NCI-H446 treated with DMSO at 0.1 percent for 48 hours (cell line): ENCODE measurements at places on chromosomes 12 and 14.

DNA sequence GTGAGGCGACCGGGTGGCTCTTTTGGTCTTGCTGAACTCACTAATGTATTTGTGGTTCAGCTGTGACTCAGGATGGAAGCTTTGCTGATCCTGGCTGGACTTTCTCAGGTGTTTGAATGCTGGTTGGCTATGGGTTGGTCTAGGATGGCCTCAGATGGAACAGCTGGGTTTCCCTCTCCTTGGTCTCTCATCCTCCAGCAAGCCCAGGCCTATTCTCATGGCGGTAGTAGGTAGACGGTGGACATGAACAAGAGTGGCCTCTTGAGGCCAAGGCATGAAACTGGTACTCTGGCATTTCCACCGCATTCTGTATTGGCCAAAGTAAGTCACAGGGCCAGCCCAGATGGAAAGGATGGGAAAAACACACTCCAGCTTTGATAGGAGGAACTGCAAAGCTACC is 11.8 kb upstream of the POLR3B start:
- peak; percentile 25 for DNase-seq

DNA sequence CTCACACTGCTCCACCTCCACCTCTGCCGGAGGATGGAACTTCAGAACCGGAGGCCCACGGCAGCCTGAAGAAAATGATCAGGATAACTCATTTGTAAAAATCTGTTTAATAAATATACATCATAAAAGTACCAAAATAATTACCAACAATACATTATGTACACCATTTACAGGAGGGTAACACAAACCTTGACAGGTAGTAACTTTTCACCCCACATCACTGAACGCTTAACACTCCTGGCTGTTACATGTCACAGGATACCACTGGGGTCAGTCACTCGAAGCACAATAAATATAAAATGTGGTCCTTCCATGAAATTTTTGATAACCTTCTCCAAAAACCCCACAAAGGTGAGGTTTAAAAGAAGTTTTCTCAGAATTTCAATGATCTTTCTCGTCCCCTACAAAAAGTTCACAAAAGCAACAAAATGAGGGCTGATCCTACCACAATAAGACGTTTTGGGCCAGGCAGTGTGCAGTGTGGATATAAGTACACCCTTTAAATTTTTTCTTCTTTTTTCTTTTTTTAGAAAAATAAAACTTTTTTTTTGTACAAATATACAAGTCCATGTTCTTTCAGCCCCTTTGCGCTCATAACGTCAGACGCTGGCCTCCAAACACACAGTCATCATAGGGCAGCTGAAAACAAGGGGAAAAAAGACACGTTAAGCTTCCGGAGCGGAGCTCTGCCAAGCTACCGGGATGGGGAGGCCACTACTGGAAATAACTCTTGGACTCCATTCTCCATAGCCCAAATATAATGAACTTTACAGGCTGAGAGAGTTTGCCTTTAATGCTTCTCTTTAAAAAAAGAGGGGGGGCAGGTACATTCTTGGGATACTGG is 2.9 kb downstream of the NFKBIA start:
- DNase-seq, result no peak

- no peak for DNase-seq
These were observed 313.3 kb downstream of the TMEM121 start for GRCh38 chr14:105839425-105840265.

GRCh38 chr12:31321186-31321896 is 4.6 kb downstream of the SINHCAF start:
- DNase-seq, result no peak

DNA sequence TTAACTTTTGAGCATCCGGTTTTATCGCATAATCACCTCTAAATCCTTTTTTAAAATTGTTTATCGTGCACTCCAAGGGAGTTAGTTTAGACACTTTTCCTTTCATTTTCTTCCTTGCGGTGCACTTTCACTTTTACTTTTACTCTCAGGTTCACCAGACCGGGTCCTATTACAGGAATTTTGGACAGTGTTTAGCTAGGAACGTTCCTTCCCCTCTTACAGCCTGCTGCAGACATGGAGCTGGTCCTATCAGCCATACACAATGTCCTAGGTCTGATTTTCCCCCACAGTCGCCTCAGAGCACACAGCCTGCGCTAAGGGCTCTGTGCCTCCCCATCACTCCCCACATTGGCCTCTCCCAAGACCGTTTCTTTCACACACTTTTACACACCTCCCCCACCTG is 103.9 kb downstream of the ALG10 start:
- no peak for DNase-seq

- DNase-seq, result no peak
These were observed 1.7 kb downstream of the ATF7 start for GRCh38 chr12:53624458-53624857.

DNA sequence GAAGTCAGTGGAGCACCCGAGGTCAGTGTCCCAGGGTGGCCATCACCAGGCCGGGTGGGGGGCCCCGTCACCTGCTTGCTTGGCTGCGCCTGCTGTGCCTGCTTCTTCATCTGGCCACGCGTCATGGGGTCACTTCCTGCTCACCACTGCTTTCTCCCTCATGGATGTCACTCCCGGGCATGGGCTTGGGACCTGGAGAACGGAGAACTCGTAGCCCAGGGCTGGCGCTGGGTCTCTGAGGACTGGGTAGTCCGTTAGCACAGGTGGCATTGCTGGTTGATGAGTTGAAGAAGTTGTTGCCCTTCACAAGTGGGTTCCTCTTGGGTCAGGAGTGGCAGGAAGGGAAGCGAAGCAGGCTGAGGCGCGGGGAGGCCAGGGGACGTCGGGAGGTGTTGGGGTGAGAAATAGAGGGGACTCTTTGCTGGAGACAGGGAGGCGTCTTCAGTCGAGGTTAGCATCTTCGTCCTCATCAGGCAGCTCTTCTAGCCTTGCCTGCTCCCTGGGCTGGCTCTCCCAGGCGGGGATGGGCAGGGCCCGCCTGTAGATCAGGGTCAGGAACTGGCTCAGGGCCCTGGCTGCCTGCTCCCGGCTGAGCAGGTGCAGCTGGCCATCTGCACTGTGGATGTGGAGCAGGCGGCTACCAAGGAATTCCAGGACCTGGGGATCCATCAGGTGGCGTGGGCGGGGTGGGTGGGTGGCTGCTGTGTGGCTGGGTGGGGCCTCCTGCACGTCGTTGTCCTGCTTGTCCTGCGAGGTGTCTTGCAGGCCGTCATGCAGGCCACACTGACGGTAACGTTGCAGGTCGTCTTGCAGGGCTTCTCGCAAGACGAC is 23.0 kb downstream of the RTL1 start:
- no peak for DNase-seq

- DNase-seq, result no peak
These were observed at the start of gene ADCY6 for GRCh38 chr12:48788854-48789775. Gene ADCY6 (minus strand): TSS chr12:48789089. CDS start chr12:48783434, 5,655 bp downstream.

DNA sequence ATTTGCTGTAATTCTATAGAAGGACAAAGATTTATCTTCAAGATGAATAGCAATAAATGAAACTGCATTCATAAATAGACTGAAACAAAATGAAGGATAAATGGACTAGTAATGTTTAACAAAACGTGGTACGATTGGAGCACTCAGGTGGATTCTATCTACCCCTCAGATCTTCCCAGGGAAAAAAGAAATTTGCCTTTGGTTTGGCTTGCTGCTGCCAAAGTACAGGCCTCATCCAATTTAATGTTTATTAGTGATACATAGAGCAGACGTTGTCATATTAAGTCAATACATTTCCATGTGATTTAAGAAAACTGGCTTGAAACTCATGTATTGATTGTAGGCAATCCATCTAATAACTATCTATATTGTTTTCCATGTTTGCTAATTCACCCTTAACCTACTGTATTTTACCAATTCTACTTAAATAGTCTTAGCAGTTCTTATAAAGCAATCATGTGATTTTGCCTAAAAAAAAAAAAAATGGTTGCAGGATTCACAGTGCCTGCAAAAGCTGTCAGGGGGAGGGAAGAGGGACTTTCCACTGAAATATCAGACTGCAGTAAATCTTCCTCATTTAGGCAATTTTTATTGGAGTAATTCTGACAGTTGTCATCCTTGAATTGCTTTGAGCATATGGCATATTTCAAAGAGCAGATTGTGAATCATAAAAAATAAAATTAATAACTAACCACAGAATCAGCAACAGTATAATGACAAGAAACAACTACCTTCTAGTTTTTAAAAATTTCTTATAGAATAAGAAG is 242.2 kb upstream of the NPAS3 start:
- DNase-seq, result no peak
